Right cardiac atrium (tissue), 5 donors: ENCODE measurements at places on chromosomes 16 and 17. TPM values are rescaled to one million over a fixed set of nuclear protein-coding genes. Genes with fewer than 3 reads are reported as not detected.
A peak's percentile ranks its signal among the peaks of the same experiment; 100 is the strongest.

- no peak for DNase-seq
Observed at GRCh38 chr17:78173097-78173715, 4.8 kb downstream of the SYNGR2 start.

- no peak for DNase-seq
Observed at GRCh38 chr17:72705905-72706395, 386.5 kb downstream of the SLC39A11 start.

DNA sequence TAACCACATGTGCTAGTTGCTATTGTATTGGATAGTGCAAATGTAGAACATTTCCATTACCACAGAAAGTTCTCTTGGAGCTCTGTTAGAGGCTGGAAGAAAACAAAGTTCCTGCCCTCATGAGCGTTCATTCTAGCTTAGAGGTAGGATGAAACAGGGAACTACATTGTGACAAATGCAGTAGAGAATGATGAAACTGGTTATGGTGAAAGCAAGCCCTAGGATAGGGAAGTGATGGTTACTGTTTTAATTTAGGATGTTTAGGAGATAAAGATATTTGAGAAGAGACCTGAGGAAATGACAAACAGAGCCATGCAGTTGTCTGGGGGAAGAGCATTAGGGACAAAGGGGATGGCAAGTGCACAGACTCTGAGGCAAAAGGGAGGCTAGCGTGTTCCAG lies 50.7 kb downstream of the AATF start:
- DNase-seq, result no peak

- DNase-seq, result peak; percentile 73
Observed at GRCh38 chr16:565419-566330, 1.1 kb upstream of the NHLRC4 start.

DNA sequence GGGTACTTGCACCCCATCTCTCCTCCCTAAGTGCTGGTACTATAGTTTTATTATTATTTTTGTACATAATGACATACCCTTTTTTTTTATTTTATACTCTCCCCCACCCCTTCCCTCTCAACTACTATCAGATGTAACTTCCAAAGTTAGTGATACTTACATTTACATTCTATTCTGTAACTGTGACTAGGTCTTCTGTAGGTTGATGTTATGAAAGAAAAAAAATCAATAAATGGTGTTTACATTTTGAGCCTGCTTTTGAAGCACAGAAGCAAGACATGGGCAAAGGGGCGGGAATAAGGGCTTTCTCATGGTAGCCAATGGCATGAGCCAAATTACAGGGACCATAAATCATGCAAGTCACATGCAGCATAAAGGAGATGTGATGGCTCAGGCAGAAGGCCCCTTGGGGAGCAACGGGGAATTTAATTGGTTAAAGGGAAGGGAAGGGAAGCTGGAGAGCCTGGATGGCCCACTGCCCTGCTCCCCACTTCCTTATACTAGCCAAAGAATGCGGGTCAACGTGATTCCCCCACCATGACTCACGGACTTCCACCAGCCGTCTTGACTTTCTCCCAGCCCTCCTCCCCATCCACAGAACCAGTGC lies 2.4 kb upstream of the ACSF2 start:
- DNase-seq, result peak; percentile 60

DNA sequence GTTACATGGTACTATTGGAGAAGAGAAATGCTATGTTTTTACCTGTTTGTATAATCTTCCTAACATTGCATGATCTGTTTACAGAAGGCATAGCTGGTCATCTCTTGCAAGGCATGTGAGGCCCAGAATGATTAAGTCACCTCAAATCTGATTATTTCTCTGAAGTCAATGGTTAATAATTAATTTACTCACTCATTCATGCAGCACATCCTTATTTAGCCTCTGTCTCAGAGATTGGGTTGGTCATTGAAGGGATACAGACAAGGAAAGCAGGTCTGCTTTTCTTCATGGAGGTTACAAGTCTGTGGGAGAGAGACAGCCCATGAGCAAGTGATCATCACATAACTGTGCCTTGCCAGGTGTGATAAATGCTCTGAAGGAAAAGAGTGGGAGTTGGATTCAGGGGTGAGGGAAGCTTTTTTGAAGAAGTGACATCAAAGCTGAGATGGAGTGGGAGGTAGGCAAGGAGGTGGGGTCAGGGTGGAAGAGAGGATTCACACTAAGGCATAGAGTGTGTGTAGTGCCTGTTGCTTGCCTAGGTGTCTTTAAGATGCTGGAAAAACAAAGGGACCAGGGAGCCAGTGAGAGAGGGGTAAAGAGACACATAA lies 16.3 kb upstream of the RBFOX1 start:
- DNase-seq, result no peak

- DNase-seq, result no peak
Observed at GRCh38 chr16:29996766-29997250, 767 bp downstream of the INO80E start.

- DNase-seq, result no peak
Observed at GRCh38 chr16:81121474-81121990, 25.3 kb upstream of the GCSH start.

- no peak for DNase-seq
Observed at GRCh38 chr16:24972608-24973220, 42.5 kb downstream of the ARHGAP17 start.

GRCh38 chr17:32814836-32815235 lies 62.1 kb downstream of the MYO1D start:
- no peak for DNase-seq

GRCh38 chr16:21326459-21326858 lies 48.4 kb upstream of the CRYM start:
- DNase-seq, result no peak

GRCh38 chr16:68923116-68923515 lies 79.8 kb downstream of the TANGO6 start:
- DNase-seq, result no peak

DNA sequence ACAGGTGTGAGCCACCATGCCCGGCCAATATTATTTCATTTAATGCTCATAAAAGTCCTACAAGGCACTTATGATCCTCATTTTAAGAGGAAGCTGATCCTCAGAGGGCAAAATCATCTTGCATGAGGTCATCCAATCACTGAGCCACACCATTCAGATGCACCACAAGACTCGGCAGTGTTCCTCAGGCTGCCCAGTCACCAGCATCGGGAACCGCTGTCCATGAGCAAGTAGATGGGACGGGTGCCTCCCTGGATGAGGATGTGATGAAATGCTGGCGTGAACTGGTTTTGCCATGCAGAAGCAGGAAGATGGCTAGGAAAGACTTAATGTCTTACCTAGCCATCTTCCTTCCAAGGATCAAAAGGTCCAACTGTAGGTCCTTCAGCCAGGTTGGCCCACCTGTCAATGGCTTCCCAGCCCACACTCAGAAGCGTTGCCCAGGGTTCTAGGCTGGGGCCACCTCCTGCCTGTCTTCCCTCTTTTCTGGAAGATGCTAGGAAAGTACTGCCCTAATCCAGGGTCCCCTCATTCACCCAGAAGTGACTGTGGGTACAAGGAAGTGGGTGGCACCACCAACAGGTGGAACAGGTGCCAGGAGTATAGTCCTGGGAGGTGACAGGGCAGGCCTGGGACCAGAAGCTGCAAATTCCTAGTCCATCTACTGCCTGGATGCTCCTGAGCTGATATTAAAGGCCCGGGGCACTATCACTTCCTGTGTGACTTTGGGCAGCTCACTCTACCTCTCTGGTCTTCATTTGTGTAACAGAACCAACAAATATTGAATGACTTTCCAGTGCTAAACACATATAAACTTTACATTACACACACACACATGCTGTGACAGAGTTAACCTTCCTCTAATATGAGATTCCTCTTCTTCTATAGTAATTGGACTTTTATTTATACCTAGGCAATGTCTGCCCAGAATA lies 32.2 kb upstream of the CRYBA1 start:
- no peak for DNase-seq

DNA sequence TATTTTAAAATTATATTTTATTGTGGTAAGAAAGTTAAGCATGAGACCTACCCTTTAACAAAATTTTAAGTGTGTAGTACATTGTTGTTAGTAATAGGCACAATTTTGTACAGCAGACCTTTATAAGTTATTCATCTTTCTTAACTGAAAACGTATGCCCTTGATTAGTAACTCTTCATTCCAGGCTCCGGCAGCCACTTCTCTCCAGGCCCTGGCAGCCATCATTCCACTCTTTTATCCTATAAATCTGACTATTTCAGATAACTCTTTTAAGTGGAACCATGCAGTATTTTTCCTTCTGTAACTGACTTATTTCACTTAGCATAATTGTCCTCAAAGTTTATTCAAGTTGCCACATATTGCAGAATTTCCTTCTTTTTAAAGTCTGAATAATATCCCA lies 348.2 kb downstream of the CDH11 start:
- no peak for DNase-seq

- no peak for DNase-seq
Observed at GRCh38 chr16:50836121-50836621, 94.3 kb downstream of the CYLD start.

DNA sequence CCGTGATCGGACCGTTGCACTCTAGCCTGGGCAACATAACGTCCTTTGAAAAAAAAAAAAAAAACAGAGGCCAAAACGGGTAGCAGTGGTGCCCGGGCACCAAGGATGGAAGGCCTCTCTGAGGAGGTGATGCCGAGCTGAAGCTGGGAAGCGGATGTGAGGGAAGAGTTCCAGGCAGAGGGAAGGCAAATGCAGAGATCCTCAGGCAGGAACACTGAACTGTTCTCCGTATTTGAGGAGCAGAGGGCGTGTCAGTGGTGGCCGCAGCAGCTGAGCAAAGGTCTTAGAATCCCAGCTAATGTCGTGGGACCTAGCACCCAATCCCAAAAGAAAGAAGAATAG lies 656 bp upstream of the KCTD13 start:
- DNase-seq, result peak; percentile 59

SBK1 gene
- total RNA-seq, result 0.77 TPM

AOC3 gene
- total RNA-seq, result 29.9 TPM
